Heart left ventricle (tissue), 16 donors: ENCODE measurements at places on chromosomes 2 and 18. TPM values are rescaled to one million over a fixed set of nuclear protein-coding genes. Genes with fewer than 3 reads are reported as not detected.

The NYAP2 gene
- total RNA-seq, result not detected

DNA sequence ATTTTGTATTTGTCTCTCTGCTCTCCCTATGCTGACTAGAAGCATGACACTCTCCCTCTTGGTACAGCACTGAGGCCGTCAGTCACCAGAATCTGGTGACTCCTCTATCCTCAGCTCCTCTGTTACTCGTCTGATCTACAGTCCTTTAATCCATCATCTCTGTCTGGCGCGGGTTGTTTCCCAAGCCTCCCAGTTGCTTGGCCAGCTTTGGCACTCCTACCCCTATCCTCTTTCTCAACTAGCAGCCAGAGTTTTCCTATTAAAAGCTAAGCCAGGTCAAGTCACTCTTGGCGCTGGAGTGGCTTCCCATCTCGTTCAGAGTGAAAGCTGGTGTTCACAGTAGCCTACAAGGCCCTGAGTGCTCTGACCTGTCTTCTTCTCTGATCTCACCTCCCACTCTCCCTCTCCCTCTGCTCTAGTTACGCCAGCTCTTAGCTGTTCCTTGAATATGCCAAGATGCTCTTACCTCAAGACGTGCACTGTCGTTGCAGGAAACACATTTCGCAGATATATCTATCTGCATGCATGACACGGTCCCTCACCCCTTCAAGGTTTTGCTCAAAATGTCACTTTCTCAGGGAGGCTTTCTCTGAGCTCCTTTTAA lies 41.8 kb upstream of the PSME4 start:
- DNase-seq, result no peak

- no peak for DNase-seq
Measured at GRCh38 chr2:46173636-46174250, 123.5 kb upstream of the EPAS1 start.

The SCN1A gene
- total RNA-seq, result 0.05 TPM

DNA sequence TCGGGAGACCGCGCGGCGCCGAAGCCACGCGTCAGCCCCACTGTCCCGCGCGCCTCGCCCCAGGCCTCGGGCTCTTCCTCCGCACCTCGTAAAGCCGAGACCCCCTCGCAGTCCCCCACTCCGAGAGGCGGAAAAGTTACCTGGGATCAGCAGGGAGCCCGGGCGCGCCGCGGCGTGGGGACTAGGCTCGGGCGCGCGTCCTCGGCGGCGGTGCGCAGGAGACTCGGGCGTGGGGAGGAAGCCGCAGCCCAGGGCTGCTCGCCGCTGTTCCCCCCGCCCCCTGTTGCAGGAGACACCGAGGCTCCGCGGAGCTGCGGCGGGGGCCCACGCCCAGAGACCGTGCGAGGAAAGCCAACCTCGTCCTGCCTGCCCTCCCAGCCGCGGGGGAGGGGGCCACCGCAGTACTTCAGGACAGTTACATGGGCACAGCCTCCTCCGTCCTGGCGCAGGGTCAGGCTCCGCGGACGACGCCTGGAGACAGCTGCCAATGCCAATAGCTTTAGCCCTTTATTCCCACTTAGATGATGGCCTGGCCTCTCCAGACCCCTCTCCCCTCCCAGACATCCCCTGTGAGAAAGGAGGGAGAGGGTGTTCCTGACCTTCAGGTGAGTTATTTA lies at the start of gene EPB41L3:
TSS of gene EPB41L3 (minus strand) at position 225 of the 617 bp plus-strand sequence. CDS start 54,814 bp downstream, outside the sequence.
- peak; percentile 65 for DNase-seq

DNA sequence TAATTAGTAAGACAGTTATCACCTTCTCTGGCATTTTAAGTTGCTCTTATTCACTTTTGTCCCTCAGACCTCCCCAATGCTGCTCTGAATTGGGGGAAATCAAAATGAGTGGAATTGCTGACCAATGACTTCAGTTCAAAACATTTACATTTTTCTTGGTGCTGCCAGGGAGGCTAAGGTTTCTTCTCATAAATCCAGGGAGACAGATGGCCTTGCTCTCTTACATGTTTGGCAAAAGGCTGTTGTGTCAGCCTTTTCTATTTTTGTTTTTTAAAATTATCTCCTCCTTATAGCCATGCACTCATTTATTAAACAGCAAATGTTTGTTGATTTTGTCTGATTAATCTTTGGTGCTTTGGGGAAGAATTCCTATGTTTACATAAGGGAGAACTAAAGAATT lies 82.0 kb downstream of the GALNT13 start:
- no peak for DNase-seq

DNA sequence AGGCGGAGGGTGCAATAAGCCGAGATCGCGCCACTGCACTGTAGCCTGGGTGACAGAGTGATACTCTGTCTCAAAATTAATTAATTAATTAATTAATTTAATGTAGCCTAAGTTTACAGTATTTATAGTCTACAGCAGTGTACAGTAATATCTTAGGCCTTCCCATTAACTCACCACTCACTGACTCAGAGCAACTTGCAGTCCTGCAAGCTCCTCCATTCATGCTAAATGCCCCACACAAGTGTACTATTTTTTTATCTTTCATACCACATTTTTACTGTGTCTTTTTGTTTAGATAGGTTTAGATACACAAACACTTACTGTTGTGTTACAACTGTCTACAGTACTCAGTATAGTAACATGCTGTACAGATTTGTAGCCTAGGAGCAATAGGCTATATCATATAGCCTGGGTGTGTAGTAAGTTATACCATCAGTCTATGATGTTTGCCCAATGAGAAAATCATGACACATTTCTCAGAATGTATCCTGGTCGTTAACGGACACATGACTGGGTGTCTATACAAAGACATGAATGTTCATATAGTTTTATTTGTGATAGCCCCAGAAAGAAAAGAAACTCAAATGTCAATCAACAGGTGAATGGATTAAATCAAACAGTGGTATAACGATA lies 15.8 kb upstream of the RNU2-63P start:
- no peak for DNase-seq

GRCh38 chr2:121491518-121491917 lies 39.2 kb upstream of the RNU4ATAC start:
- DNase-seq, result no peak

DNA sequence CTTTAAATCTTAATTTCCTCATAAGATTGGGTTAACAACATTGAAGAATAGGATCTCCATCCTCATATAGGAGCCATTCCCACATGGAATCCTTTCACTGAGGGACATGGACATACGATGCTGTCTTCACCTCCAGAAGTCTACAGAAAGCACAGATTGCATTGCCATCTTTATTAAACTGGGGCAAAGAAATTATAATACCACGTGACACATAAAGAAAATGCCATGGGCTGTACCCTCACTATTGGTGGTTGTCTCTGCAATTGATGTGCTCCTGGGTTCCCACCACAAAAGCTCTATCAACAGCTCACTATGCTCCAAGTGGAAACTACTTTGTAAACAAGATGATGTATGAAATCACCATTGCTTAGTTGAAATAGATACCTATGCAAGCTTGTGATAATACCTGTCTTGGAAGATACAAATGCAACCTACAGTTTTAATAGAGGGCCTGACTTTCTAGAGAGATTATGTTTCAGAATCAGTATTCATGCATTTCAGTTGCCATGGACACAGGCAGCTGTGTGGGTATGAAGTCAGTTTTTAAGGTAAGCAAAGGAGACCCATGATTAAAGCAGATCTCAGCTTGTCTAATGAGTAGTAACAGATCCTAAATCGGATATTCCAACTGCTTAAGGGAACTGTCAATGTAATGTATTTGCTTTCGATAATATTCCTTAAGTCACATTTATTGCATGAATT lies 337.0 kb downstream of the RAD51AP2 start:
- DNase-seq, result no peak

DNA sequence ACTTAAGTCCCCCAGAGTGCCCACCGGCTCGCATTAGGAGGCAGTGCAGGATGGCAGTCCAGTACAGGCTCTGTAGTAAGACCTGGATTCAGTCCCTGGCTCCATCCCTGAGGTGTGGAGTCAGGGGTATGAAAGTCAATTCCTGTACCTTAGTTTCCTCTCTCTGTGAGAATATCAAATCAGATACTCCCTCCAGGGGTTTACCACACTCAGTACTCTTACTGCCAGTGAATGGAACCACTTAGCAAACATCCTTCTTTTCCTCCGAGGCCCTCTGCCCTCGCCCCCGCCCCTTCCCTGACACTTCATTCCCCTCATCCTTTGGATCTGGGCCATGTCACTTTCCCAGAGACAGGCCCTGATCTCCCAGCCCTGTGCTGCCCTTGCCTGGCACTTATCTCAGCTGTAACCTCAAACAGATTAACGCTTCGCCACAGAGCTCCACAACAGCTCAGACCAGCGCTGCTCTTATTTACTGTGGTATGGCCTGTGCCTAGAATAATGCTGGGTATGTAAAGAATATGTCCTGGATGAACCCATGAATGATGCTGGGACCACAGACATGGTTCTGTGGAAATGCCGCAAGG lies 159.0 kb upstream of the TMEM200C start:
- no peak for DNase-seq

DNA sequence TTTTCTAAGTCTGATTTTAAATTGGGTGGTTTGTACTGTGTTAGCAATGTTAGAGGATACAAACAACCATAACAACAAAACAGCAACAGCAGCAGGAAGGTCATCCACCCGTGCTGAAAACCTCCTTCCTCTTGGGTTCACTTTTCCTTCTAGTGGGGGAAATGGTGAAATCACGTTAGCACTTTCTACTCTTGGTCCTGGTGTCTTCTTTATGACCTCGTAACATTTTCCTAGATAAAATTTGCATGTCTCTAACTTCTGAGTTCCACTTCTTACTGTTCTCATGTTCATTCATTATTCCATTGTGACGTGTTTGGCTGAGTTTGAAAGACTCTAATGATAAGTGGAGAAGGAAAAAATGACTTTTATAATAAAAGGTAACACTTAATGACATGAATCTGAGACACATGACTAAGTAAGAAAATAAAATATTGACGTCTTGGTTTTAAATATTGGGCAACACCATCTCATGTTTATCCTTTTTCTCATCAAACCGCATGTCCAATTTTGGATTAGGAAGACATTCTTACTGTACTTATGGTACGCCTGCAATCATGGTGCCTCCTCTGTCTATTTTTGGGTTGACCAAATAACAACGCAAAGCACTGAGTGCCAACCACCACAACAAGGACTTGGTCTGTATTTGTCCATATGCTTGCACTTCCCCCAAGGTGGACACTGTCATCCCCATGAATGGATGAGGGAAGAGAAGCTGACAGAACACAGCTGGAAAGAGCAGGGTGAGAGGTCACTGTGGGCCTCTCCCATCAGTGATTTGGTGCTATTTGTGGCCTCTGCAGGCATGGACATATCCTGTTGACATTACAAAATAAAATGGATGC lies 25.7 kb upstream of the IL1R1 start:
- peak; percentile 47 for DNase-seq

DNA sequence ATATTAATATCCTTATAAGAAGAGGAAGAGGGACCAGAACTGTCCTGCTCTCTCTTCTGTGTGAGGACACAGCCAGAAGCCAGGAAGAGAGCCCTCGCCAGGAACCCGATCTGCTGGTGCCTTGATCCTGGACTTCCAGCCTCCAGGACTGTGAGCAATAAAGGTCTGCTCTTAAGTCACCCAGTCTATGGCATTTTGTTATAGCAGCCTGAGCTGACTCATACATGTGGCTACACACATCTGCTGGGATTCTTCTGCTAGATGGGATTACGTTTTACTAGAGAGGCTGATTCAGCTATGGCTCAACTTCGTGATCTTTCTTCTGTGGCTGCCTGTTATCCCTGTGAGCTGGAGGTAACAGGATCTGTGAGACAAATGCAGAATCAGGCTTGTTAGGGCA lies 29.6 kb downstream of the ARL4C start:
- DNase-seq, result no peak

DNA sequence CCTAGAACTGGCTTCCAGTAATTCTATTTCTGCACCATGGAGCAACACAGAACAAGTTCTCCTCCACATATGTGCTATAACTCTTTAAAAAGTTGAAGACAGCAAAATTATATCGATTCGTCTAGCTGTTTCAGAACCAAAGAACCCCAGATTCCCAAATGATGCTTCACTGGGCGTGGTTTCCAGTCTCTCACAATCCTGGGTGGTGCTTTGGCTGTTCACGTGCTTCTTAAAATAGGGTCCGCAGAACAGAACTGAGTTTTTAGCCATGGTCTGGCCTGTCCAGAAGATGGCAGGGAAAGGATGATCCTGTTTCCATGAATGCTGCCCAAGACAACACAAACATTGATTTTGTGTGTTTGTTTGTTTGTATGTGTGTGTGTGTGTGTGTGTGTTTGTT lies 37.6 kb upstream of the PARD3B start:
- DNase-seq, result no peak

DNA sequence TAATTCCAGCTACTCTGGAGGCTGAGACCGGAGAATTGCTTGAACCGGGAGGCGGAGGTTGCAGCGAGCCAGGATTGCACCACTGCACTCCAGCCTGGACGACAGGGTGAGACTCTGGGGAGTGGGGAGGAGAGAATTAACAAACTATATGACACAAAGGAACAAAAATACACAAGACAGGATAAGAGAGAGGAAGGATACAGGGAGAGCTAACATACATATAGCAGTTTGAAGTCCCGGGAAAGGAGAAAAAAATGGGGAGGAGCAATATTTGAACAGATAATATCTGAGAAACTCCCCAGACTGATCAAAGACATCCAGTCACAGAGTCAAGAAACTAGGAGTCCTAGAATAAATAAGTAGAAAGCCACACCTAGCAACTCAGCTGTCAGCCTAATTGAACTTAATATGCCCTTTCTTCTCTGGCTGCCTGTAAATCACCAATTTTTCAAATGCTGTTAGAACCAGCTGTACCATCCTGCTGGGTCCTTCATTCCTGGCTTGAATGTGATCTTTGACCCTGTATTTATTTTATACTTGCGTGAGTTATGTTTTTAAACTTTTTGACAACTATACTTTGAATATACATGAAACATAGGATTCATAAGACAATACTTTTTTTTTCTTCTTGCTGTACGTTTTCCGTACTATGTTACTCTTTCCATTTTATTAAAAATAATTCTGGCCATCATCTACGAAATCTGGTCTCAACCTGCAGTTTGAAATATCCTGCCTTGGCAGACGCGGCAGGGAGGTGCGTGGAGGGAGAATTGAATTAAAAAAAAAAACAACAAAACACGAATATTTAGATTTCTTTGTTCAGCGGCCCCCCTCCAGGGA lies 876 bp upstream of the CYP27A1 start:
- no peak for DNase-seq

The COQ10B gene
- total RNA-seq, result 39.9 TPM

The MYOM1 gene
- 801 TPM for total RNA-seq
